T-cell (primary cell): ENCODE measurements at places on chromosomes 12 and 14.

DNA sequence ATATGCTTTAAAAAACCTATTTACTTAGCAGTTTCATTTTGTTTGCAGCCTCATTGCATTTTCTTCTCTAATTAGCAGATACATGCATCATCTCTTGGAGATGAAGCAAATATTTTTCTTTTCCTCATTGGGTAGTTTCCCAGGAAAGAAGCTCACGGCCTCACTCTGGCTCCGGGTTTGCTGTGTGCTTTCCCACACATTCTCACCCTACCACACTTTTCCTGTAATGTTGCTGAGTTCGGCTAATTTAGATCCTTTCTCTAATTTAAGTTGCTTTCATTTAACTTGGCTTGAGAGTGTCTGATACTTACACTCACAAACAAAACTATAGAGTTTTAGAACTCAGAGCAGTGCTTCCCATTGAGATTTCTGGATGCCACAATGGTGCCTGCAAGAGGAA, 928.2 kb downstream of the NRXN3 start:
- DNase-seq = no peak

DNA sequence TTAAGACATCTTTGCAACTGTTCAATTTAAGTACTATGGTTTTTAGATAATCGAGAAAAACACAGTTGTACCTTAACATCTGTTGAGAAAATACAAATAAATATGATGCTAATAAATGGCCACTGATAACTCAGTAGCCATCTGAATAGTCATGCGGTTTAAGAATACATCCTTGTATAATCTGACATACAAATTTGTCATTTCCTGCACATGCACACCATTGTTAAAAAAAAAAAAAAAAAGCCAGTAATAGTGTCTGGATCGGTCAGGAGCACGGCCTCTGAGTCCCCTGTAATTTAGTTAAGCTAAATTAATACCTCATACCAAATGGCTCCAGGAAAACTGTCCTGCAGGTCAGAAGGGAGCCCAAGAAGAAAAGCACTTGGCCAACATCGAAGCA, 16.8 kb downstream of the RFC5 start:
- DNase-seq = no peak

DNA sequence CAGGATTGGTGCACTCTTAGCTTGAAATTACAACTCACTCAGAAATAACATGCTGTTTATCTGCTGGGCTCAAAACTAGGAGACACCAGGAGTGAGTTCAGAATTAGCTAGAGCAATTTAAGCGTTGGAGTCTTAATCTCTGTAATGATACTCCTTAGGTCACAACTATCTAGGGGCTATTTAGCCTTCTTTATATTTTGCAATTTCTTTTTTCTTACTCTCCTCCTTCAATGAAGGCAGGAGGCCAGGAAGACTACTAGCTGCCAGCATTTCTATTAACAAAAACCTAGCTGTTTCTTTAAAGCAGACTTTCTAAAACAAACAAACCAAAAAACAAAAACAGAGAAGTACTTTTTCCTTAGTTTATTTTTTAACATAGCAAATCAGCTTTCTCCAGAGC, 226.2 kb downstream of the TRHDE start:
- no peak for DNase-seq

DNA sequence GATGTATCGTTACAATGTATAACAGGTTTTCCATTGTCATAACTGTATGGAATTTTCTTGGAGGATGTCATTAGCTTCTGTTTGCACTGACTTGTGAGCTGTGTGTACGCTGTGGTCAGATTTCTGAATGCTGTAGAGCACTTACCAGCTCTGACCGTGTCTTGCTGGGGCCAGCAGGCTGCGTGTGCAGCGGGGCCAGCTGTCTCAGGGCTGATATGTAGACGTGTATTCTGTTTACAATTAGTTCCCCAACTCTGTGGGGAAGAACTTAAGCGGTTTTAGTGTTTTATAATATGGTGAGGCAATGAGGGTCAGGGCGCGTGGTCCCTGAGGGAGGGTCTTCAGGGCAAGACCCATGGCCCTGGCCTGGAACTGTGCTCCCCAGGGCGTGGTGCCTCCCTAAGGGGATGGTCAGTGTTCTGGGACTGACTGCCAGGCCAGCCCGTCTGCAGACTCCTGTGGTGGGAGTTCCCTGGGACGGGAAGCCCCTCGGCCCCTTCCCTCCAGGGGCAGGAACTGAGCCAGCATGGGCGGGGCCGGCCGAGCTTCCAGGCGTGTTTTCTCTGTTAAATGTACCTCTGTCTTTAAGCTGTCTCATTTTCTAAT, 18.7 kb downstream of the XRCC3 start:
- no peak for DNase-seq

DNA sequence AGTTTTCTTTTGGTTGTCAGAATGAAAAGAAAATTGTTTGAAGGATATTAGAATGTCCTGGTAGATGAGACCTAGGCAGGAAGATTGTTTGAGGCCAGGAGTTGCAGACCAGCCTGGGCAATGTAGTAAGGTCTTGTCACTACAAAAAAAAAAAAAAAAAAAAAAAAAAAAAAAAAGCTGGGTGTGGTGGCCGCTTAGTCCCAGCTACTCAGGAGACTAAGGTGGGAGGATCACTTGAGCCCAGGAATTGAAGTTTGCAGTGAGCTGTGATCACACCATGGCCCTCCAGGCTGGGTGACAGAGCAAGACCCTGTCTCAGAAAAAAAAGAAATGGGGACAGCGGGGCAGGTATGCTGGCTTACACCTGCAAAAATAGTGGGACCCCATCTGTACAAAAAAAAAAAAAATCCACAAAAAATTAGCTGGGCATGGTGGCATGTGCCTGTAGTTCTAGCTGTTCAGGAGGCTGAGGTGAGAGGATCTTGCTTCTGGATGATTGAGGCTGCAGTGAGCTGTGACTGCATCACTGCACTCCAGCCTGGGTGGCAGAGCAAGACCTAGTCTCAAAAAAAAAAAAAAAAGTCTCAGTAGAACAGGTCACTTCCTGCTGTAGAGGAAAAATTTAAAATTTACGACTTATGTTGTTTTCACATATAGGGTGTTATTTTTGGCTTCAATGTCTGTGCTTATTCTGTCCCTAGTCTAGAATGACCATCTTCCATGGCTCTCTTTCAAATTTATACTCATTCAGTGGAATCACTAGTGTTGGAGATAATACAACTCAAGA, 70.7 kb downstream of the PPHLN1 start:
- DNase-seq = no peak

DNA sequence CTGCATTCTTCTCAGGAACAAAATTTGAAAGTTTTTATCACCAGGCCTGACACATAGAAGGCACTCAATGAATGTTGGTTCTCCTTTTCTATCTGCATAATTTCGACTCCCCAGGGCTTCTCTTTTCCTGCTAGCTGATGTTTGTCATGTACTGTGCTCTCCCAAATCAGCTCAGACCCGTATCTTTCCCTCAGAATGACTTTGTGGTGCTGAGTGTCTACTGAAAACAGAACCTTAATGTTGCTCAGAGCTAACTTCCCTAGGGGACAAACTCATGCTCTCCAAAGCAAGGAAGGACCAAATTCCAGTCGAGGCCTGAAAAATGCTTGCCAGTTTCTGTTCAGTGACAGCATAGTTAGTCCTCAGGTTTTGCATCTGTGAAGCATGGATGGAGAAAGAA, 1.9 kb downstream of the ARHGDIB start:
- DNase-seq = no peak

DNA sequence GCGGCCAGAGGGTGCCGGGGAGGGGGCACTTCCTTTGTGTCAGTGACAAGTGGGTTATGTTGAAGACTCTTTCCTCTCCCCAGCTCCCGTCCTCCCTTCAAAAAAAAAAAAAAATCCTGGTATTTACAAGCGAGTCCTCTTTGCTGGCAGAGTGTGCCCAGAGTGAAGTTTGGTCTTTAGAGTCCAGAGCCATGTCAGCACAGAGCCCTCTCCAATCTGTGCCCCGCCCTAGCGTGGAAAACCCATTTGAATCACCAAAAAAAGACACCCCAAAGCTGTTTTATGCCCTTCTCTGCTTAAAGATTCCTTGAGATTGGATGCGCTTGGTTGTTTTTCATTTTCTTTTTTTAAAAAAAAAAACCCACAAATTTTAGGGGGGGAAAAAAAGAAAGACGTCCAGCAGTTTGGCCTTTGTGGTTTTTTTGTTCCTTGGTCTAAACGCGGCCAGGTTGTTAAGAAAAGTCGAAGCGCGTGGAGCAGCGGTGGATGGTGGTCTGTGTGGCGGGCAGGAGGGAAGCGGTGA, 3.3 kb downstream of the NKX2-1 start:
- DNase-seq = no peak

GRCh38 chr12:116879509-116880212, 1.6 kb downstream of the HRK start:
- no peak for DNase-seq

DNA sequence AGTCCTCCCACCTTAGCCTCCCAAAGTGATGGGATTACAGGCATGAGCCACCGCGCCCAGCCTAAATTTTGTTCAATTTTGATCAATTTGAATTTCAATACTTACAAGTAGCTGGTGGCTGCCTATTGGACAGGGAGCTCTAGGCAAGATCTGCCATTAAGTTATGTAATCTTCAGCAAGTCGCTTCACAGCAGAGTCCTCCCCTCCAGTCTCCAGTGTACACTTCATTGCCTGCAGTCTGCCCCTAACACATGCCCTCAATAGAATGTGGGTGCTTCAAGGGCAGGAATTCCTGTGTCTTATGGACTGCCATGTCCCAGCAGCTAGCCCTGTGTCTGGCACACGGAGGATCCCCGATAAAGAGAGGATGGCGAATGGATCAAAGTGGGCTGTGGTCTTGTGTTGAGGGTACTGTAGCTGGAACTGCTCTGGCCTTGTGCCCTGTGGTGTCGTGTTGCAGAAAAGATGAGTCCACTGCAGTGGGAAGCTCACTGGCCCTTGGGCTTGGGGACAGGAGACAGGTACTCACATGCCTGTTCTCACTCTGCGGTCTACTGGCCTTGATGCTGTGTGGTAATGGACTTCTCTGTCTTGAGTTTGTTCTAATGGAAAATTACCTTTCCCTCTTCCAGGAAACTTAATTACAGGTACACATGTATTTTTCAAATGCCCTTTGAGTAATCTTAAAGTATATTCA, 67.6 kb downstream of the TECPR2 start:
- no peak for DNase-seq

- no peak for DNase-seq
These were observed 169.3 kb downstream of the PCNX1 start for GRCh38 chr14:71076462-71077092.

DNA sequence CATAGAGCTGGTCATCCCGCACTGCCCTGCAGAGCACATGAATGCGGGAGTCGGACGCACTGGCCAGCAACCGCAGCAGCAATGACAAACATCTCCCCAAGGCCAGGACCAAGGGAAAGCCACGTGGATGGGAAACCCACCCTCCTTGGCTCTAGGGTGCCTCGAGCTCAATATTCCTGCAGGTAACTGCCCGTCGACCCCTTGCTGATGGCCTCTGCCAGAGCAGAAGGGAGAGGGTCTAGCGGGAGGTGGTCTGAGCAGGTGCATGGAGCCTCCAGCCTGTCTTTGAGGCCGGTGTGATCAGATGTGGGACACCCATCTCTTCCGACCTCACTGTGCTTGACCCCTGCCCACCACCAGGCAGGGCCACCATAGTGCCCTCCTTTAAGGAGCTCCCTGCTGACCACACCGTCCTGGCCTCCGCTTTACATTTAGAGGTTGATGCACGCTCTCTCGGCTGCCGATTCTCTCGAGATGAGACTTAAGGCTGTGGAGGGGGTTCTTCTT, 89.7 kb downstream of the PIWIL1 start:
- no peak for DNase-seq

- no peak for DNase-seq
These were observed 171.1 kb downstream of the DAD1 start for GRCh38 chr14:22417914-22418313.

- DNase-seq = no peak
These were observed 31.9 kb downstream of the KCTD10 start for GRCh38 chr12:109445191-109445609.

- no peak for DNase-seq
These were observed 26.4 kb upstream of the STAB2 start for GRCh38 chr12:103560604-103561101.

DNA sequence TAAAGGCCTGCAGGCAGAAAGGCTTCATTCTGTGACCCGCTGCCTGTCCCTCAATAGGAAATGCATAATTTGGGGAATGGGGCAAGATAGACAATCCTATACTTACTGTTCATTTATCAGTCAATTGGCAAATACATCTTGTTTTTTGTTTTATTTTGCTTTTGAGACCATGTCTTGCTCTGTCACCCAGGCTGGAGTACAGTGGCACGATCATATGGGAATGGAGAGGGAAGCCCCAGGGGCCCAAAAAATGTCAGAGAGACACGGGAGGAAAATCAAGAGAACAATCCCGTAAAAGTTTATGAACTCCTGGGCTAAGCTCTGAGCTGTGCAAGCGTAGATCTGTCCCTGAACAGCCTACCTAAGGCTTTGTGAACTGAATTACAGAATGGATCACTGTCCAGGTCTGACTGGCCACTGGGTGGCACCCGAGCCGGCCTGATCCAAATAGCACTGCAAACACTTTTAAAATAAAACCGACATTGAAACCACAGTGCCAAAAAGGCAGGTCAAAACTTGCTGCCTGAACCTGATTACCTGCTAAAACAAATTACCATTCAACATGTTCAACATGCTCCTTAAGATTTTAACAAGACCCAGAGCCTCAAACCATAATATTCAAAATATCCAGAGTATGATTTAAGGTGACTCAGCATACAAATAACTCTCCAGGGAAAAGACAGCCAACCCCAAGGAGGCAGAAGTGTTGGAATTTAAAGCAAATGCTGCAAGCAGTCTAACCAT, 11.8 kb downstream of the COPS7A start:
- no peak for DNase-seq

DNA sequence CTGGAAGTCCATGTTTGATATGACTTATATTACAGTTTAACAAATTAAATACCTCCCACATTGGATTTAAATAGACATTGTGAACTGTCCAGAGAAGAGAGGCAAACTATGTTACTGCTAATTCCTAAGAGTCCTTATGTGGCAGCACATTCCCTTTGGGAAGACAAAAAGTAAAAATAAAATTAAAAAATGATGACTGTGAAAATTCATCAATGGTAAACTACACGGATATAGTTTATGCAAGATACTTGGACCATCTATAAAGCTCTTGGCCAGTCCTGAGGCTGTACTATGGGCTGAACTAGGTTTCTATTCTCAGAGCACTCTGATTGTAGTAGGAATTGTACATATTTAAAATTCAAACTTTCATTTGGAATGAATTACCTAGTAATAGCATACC, 206.4 kb downstream of the LRRK2 start:
- DNase-seq = no peak

DNA sequence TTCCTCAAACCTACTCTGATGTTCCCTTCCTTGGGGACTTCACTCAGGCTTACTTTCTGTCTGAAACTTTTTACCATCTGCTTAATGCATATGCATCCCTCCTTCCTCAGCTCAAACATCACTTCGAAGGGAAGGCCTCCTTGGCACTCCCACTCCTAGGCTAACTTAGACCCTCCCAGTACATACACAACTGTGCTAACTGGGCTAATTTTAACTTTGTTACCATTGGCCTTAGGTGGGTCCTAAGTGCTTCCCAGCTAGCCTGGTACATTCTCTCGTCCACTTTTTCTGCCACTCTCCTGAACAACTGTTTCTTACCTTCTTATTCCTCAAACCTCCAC, 3.8 kb downstream of the EEF1AKMT3 start:
- DNase-seq = no peak
